ENCODE measurements at places on chromosomes 5 and 9. TPM values are rescaled to one million over a fixed set of nuclear protein-coding genes. Genes with fewer than 3 reads are reported as not detected.

- H3K27ac ChIP-seq, result no peak overlapping the region
- no peaks in the 10 kb centered on the region for H3K4me1 ChIP-seq
- no peak for DNase-seq
Observed at GRCh38 chr5:75603371-75603770, 7.9 kb upstream of the ANKDD1B start.

- DNase-seq, result no peak
- no peaks in the 10 kb centered on the region for H3K36me3 ChIP-seq
- no peak overlapping the region for H3K27ac ChIP-seq
- no peaks in the 10 kb centered on the region for H3K27me3 ChIP-seq
- no peaks in the 10 kb centered on the region for H3K4me1 ChIP-seq
Observed at GRCh38 chr9:15238646-15239045, 68.4 kb downstream of the TTC39B start.

- no peak overlapping the region for H3K27ac ChIP-seq
- no peak overlapping the region for H3K4me3 ChIP-seq
- H3K4me1 ChIP-seq, result no peaks in the 10 kb centered on the region
Observed at GRCh38 chr9:123053711-123054110, 20.2 kb downstream of the GPR21 start.

DNA sequence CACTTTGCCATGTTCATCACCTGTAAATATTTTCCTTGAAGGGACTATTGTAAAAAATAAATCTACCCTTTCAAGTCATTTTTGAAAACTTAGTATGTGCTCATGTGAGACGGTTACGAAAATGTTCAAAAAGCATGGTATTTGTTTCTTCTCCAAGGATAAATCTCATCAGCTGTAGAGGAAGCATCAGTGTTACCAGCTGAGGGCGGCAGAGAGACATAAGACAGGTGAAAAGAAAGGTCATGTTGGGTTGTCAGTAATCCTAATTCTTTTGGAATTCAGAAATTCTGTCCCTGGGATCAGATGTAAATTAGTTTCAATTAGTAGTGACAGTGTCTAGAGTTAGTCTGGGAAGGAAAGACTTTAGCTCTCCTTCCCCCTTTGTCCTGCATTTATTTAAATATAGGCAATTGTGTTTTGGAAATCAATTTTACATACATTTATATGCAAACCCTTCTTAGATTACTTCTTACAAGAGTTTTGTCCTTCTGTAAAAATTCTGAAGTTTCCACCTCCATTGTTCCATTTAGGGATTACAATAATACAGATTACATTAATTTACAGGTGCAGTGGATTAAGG is 791.9 kb upstream of the CDH6 start:
- H3K4me1 ChIP-seq, result no peaks in the 10 kb centered on the region
- no peak overlapping the region for H3K4me3 ChIP-seq
- H3K27ac ChIP-seq, result no peak overlapping the region
- H3K36me3 ChIP-seq, result no peaks in the 10 kb centered on the region
- no peaks in the 10 kb centered on the region for H3K27me3 ChIP-seq
- DNase-seq, result no peak

DNA sequence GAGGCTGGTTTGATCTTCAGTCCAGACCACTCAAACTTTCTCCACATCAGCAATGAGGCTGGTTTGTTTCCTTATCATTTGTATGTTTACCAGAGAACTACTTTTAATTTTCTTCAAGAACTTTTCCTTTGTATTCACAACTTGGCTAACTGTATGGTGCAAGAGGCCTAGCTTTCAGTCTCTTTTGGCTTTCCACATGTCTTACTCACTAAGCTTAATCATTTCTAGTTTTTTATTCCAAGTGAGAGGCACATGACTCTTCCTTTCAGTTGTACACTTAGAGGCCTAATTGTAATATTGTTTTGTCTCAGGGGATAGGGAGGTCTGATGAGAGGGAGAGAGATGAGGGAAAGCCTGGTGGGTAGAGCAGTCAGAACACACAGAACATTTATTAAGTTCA is 554.0 kb upstream of the ARRDC3 start:
- H3K27ac ChIP-seq, result no peak overlapping the region
- no peaks in the 10 kb centered on the region for H3K27me3 ChIP-seq
- H3K4me1 ChIP-seq, result no peaks in the 10 kb centered on the region
- H3K4me3 ChIP-seq, result no peak overlapping the region
- no peaks in the 10 kb centered on the region for H3K36me3 ChIP-seq

Gene CDO1
- 0.19 TPM for total RNA-seq

Gene TEX48
- not detected for total RNA-seq

Gene MELK
- 0.42 TPM for total RNA-seq

Gene GABRP
- total RNA-seq, result not detected

Gene ELAVL2
- not detected for total RNA-seq

DNA sequence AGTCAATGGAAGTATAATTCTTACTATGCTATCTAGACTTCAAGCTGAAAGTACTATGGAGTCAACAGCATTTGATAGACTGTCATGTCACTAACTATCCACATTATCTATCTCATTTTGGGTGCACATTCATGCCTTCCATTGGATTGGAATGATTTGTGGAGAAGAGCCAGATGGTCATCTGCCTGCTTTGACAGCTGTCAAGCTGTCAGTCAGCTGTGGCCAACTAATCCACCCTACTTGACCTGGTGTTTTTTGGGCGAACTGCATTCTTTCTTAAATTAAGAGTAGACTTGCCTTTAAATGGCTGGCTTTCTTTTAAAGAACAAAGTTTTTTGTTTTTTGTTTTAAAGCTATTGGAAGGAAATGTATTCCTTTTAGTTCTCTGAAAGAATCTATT is 151.5 kb downstream of the DCP2 start:
- H3K36me3 ChIP-seq, result no peaks in the 10 kb centered on the region
- H3K4me1 ChIP-seq, result no peaks in the 10 kb centered on the region
- no peak for DNase-seq

Gene GNPDA1
- 6.6 TPM for total RNA-seq

DNA sequence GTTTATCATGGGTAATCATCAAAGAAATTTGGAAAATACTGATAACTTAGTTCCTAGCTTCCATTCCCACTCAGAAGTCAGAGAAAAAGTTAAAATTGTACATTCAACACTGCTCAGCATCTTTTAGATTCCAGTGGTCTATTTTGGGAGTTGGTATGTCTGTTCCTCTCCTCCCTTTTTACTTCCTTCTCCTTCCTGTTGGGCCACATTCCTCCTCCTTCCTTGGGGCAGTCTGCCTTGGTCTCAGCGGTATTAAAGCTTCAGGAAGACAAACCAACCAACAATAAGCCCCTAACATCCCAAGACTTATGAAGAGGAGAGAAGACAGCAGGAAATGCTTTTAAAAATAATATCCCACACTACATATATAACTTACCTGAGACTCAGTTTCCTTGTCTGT is 49.9 kb upstream of the SSBP2 start:
- H3K27ac ChIP-seq, result no peak overlapping the region
- no peaks in the 10 kb centered on the region for H3K36me3 ChIP-seq
- DNase-seq, result no peak
- H3K4me3 ChIP-seq, result no peak overlapping the region

GRCh38 chr9:135217836-135218235 is 130.4 kb downstream of the OLFM1 start:
- no peaks in the 10 kb centered on the region for H3K36me3 ChIP-seq
- no peaks in the 10 kb centered on the region for H3K4me1 ChIP-seq
- H3K27me3 ChIP-seq, result peaks cover 4% of the 10 kb centered on the region
- DNase-seq, result no peak
- H3K27ac ChIP-seq, result no peak overlapping the region
- H3K4me3 ChIP-seq, result no peak overlapping the region

Gene SPINK1
- not detected for total RNA-seq

Gene PCDHGA6
- total RNA-seq, result 0.11 TPM

Gene SLC22A4
- total RNA-seq, result 0.22 TPM

DNA sequence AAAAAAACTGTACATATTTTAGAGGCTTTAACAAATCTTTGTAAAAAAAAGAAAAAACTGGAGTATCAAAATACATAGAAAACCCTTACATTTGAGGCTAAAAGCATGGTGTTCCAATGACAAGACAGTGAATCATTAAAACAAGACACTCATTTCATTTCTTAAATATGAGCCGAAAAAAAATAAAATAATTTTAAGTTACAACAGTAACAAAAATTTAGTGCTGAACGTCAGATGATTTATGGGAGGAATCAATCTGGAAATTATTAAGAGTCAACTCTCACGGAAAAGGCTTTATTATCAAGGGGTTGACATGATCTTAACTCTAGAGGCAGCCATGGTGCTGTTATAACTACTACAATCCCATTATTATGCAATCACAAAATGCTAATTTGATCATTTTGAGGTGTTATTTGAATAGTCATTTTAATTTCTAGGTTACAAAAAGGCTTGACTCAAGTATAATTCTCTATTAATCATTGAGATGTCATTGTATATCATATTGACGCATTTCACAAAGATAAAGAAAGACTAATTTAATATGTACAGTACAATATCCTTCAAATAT is 51.9 kb downstream of the MAPKAP1 start:
- no peak overlapping the region for H3K4me3 ChIP-seq
- H3K36me3 ChIP-seq, result peaks cover 18% of the 10 kb centered on the region
- no peaks in the 10 kb centered on the region for H3K27me3 ChIP-seq
- peaks cover 6% of the 10 kb centered on the region for H3K4me1 ChIP-seq
- DNase-seq, result no peak

Gene KCNV2
- not detected for total RNA-seq

- peaks cover 27% of the 10 kb centered on the region for H3K36me3 ChIP-seq
- no peak overlapping the region for H3K4me3 ChIP-seq
- no peak for DNase-seq
- no peaks in the 10 kb centered on the region for H3K27me3 ChIP-seq
Observed at GRCh38 chr9:5459289-5459829, 9.0 kb downstream of the CD274 start.
